Pancreas (tissue), 10 donors: ENCODE measurements at places on chromosomes 6 and 20.
A peak's percentile ranks its signal among the peaks of the same experiment; 100 is the strongest.

DNA sequence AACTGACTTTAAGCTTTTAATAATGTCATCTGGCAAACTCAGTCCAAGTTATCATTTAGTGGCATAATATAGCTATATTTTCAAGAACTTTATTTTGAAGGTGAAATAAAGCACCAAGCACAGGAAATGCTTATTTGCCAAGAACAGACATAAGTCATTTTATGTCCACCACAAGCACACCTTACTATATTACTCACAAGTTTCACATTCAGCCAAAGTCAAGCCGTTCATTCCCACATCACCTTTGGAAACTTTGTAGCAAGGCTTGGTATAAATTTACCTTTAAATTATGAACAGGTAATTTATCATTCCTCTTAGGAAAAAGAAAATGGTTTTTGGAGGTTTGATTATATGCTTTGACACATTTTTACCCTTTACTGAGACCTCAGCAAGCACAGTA is 236.8 kb upstream of the FKBP1C start:
- DNase-seq, result no peak

DNA sequence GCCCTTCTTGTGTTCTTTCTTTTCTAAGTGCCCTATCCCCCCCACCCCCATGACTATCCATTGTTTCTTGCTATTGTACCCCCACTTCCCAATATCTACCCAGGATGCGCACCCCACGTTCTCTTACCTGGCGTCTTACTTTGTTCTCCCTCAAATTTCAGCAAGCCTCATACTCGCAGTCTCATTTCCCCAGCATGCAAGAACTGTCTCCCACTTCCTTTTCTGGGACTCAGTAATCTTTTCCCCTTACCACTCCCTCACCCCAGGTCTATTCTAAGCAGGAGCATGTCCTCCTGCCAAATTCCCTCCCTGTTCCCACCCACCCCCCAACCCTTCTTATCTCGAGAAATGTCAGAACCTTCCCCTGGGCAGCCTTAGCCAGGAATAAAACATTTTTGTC is 1.7 kb upstream of the EHMT2 start:
- DNase-seq, result no peak

- no peak for DNase-seq
Measured at GRCh38 chr6:54515013-54515412, 206.8 kb downstream of the TINAG start.

DNA sequence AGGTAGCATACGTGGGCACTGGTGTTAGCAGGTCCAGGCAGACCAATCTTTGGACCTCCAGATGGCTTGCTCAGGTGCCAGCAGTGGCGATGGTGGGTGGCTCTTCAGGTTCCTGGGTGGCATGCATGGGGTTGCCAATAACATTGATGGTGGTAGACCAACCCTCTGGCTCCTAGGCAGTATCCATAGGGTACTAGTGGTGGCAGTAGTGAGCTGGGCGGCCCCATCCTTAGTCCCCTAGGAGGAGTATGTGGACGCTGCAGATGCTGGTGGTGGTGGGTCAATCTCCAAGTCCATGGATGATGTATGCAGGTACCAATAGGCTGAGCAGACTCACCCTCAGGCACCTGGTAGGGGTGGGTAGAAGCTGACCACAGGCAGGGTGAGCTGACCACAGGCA is 70.6 kb downstream of the ZC2HC1B start:
- DNase-seq, result no peak

- DNase-seq, result no peak
Measured at GRCh38 chr6:141316236-141316635, 816.5 kb upstream of the GJE1 start.

GRCh38 chr20:62402456-62403150 is 4.5 kb downstream of the CABLES2 start:
- DNase-seq, result no peak

- no peak for DNase-seq
Measured at GRCh38 chr20:57672164-57672563, 37.7 kb downstream of the PMEPA1 start.

GRCh38 chr6:18990059-18990978 is 603.2 kb downstream of the RNF144B start:
- DNase-seq, result peak; percentile 62

DNA sequence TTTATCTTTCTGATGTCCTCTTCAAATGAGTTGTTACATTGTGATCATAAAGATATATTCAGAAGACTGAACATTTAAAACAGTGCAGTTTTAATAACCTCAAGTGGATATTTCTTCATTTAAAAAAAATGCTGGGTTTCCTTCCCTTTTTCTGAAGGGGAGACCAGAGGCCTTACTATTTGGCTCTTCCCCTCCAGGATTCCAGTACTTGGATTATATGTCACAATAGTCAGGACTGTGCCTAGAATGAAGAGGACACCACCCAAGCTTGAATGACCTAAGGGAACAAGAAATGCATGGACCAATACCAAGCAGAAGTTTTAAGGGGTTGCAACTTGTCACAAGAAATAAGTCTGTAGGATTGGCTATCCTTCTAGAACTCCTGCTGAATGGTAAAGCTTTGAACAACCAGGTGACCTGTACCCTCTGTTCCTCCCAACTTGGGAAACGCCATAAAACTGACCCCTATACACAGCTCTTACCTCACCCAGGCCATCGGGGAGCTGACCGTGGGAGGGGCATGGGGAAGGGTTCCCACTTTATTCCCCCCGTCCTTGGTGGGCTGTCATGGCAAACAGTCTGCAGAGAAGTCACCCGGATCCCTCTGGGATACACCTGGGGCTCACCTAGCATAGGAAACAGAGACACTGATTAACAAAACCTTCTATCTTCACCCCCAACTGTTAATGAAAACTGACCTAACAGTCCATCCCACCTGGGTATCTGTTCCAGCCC is 2.0 kb downstream of the FRS3 start:
- no peak for DNase-seq

DNA sequence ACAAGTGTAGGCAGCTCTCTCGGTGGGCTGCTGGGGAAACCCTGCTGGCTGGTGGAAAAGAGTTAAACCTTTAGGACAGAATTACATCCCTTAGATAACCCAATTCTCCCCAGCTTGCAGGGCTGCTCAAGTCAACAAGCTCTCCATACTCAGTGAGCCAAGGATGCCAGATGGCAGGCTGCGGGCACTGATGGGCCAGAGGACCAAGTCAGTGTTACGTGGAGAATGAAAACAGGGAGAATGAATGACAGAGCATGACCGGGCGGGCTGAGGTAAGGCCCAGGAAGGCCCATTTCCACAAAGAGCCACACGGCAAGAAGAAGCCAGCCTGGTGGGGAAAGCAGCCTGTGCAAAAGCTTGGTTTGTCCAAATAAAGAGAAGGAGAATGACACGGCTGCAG is 58.7 kb upstream of the CD93 start:
- no peak for DNase-seq

GRCh38 chr6:72826744-72827438 is 205.0 kb downstream of the KCNQ5 start:
- no peak for DNase-seq

DNA sequence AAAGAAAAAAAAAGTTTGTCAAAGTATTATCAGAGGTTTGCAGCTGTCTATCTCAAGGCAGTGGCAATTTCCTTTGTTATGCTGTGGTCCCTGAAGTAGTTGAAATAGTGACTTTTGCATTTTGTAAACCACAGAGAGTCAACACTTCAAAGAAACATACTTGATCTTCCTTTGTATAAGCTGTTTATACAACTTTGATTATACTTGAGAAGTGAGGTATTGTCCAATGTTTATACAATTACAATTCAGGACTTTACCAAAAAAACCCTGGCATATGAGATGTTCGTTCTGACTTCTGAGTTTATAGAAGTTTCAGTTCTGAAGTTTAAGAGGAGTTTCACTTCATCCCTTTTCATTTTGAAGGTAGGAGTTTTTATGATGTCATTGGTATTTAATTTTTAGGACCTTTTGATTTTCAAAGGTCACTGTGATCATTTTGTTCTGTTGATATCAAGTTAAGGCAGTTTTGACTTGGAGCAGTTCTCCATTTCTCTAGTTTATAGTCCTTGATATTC is 4.0 kb downstream of the STK4 start:
- DNase-seq, result no peak

- DNase-seq, result no peak
Measured at GRCh38 chr6:159107451-159108260, 61.5 kb upstream of the FNDC1 start.

DNA sequence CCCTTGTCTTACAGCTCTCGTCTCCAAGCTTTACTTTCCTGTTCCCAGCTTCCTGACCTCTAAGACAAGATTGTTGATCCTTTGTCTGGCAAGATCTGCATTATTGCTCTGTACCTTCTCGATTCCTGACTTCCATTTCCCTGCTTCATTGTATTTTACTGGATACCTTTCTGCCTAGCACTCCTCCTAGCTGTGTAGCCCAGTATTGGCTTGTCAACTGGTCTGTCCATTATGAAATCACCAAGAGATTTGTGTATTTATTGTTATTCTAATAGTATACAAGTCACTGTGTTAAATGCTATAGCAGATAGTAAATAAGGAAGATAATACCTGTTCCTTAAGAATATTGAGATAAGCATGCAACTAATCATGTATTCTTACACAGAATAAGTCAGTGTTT is 305.4 kb downstream of the CDKAL1 start:
- no peak for DNase-seq
